ENCODE measurements at places on chromosomes 7 and 10.

DNA sequence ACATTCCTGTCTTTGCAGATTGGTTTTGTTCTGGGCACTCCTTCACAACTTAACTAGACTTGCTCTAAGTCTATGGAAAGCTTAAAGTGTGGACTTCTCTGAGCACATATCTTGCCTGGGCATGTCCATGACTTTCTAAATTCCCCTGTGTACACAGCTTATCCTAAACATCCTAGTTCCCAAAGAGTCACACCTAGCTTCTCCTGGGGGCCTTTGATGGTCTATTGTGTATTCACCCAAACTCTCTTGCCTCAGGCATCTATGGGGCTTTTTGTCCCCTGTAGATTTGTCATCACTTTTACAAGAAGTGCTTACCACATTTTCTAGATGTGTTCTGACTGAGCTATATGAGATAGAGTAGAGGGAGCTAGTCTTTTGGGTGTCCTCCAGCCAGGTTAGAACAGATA, 12.2 kb upstream of the ZNF488 start:
- DNase-seq: no peak

DNA sequence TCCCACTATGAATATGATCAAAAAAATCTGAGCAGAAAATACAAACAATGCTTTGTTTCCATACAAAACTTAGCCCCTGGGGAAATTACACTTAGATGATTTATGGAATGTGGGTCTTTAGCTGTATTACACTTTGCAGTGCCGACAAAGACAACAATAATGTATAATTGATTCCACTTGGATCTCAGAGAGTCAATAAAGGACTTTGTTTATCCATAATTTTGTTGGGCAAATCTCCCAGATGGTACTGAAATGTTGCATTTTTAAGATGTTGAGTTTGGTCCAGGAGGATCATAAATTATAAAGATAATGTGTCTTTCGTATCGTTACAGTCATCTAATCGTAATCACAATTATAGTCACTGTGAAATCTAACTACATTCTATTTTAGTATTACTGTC, 66.9 kb upstream of the DOCK1 start:
- DNase-seq: no peak

DNA sequence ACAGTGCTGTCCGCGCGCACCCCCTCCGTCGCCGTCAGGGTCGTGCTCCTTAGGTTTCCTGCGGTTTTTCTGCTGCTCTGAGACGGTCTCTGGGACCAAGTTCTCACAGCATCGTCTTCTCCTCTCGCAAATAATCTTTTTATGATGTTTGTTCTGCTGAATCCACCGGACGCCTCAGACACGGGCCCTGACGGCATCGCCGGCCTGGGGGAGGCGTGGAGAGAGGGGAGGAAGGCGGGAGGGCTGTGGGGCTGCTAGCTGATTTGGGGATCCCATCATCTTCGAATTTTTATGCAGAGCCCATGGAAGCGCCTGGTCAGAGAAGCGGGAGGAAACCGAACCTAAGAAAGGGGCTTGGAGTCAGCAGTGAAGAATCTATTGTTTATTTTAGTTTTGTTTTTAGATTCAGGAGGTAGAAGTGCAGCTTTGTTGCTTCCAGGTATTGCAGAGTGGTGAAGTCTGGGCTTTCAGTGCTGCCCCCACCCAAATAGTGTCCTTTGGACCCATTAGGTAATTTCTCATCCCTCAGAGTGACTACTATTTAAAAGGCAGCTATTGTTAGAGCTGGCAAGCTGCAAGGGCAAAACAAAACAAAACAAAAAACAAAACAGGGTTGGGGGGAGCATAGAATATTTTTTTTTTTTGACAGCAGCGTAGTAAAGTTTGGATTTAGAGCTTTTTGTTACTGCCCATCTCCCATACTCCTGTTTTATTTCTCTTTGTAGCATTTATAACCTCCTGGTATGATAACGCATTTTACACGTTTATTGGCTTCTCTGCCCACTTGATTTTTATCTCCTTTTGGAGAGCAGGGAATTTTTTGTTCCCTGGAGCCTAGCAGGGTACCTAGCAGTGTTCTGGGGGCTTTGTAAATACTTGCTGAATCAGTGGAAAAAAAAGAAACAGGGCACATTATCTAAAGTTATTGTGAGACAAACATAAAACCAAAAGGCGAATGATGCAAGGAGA, 92.6 kb downstream of the SPAG6 start:
- DNase-seq: peak; percentile 69

DNA sequence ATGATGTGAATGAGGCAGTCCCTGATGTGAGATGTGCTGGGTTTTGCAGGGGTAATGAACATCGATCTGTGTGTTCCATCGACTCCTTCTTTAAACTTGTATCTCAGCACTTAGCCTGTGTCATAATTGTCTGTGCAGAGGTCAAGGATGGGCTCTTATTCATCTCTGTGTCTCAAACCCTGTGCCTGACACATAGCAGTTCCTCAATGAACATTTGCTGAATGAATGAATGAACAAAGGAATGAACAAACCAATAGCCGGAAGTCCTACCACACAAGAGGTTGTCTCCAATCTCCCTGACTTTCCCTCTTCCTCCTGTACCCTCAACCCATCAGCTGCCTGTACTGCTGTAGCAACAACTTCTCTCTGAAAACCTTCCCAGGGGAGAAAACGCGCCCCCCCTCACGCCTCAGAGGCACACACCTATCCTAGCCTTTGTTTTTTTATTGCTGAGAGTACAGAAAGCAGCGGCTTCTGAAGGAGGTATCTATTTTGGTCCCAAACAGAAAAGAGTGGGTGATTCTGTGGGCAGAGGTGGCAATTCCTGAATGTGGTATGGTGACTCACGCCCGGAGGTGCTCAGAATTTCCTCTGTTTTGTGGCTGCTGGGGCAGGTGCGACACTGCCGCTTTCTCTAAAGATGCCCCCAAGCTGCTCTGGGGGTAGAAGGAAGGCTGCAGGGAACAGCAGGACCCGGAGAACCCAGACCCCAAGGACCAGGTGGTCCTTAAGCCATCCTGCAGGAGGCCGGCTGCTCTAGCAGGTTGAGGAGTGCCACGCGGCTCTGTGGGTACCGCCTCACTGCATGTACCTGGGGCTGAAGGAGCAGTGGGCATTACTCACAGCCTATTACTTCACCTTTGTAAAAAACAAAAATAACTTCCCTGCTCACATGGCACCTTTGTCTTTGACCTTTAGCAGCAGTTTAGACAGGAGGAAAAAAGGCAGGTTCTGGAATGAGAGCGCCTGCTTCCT, 9.6 kb downstream of the IL2RA start:
- no peak for DNase-seq

DNA sequence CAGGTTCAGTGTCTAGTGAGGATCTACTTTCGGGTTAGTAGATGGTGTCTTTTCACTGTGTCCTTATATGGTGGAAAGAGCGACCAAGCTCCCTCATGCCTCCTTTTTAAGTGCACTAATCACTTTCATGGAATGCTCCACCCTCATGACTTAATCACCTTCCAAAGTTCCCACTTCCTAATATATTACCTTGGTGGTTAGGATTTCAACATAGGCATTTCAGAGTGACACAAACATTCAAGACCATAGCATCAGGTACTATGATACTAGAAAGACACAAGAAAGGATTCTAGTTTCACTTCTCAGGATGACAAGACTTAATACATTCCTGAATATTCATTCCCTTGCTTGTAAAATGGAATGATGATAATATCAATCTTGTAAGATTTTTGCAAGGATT, 119.1 kb upstream of the FAM3C start:
- no peak for DNase-seq

DNA sequence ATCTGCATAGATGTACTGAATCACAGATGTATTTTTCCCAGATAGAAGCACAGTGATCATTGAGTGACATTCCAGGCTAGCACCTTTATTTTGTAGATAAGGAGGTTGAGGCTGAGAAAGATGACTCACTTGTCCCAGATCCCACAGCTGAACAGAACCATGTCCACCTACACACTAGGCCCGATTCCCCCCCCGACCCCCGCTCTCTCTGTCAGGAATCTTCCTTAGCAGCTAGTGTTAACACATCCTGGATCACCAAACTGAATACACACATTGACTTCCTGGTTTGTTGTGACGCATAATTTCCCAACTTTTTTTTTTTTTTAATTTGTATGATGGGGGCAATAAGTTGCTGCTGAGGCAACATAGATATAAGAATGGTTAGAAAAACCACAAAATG, 5.2 kb downstream of the SFMBT2 start:
- no peak for DNase-seq

GRCh38 chr10:45058992-45059561, 58.4 kb downstream of the ZNF22 start:
- no peak for DNase-seq

GRCh38 chr7:28347475-28348318, 64.6 kb upstream of the CREB5 start:
- DNase-seq: no peak

- DNase-seq: no peak
Observed at GRCh38 chr7:44307301-44307900, 18.0 kb downstream of the CAMK2B start.

GRCh38 chr10:1333981-1334380, 277.8 kb downstream of the WDR37 start:
- DNase-seq: no peak

DNA sequence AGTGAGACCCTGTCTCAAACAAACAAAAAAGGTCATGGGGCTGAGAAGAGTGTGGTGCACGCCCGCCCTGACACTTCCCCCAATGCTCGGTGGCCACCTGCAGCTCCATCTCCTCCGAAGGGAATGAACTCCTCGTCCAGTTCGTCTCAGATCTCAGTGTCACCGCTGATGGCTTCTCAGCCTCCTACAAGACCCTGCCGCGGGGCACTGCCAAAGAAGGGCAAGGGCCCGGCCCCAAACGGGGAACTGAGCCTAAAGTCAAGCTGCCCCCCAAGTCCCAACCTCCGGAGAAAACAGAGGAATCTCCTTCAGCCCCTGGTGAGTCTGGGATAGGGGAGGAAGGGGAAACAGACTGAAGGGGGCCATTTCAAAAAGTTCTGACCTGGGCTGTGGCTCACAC, 4.2 kb downstream of the PCOLCE start:
- no peak for DNase-seq

DNA sequence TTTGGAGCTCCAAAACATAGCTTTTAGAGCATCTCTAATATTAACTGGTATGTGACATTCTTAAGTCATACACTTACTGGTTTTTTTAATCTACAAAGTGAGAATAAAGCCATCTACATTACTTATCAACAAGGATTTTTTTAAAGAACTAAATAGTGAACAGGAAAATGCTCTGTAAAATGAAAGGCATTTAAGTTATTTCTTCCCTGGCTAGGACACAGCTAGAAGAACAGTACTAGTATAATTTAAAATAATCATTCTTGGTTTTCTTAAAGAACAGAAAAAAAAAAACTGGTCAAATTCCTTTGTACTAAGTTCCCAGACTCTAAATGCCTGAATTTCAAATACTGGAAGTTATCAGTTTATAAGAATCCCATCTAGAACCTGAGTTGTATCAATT, 139.5 kb downstream of the SRPK2 start:
- DNase-seq: no peak

DNA sequence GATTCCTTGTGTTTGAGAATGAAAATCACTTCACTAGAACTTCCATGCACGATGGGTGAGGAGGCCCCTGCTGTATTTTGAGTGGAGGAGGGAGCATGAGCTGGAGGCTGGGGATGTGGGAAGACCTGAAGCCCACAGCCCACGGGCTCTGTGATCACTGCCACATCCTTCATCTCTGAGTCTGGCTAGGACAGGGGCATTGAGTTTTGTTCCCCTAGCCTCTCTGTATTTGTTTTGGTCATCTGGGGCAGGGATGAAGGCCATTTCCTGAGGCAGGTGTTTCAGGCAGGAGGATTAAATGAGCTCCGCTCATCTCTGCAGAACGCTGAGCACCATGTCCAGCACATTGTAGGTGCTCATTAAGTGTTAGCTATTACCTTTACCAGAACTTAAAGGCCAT, 293.6 kb downstream of the GLRX3 start:
- no peak for DNase-seq

- DNase-seq: peak; percentile 69
Observed at GRCh38 chr10:102643336-102644065, 778 bp upstream of the TRIM8 start.

DNA sequence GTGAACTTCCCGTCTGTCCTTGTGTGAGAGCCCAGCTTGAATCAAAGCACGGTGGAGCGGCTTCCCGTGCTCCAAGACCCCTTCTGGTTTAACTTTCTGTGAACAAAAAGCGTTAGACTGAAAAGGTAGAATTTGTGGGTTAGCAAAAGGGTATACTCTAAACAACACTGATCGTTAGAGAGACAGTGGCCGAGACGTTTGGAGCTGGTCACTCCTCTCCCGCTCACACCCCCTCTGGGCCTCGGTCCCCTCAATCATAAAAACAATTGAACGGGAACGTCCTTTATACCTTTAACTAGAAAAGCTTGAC, 502 bp downstream of the PRKRIP1 start:
- DNase-seq: no peak

- DNase-seq: no peak
Observed at GRCh38 chr10:5832946-5833345, 19.7 kb upstream of the GDI2 start.

GRCh38 chr10:60476451-60476850, 86.8 kb upstream of the ANK3 start:
- DNase-seq: no peak

DNA sequence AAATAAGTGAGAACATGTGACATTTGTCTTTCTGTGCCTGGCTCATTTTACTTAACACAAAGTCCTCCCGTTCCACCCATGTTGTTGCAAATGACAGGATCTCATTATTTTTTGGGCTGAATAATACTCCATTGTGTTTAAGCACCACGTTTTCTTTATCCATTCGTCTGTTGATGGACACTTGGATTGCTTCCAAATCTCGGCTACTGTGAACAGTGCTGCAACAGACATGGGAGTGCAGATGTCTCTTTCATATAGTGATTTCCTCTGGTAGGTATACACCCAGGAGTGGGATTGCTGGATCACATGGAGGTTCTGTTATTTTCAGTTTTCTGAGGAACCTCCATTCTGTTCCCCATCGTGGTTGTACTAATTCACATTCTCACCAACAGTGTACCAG, 264.4 kb upstream of the GALNT17 start:
- no peak for DNase-seq

DNA sequence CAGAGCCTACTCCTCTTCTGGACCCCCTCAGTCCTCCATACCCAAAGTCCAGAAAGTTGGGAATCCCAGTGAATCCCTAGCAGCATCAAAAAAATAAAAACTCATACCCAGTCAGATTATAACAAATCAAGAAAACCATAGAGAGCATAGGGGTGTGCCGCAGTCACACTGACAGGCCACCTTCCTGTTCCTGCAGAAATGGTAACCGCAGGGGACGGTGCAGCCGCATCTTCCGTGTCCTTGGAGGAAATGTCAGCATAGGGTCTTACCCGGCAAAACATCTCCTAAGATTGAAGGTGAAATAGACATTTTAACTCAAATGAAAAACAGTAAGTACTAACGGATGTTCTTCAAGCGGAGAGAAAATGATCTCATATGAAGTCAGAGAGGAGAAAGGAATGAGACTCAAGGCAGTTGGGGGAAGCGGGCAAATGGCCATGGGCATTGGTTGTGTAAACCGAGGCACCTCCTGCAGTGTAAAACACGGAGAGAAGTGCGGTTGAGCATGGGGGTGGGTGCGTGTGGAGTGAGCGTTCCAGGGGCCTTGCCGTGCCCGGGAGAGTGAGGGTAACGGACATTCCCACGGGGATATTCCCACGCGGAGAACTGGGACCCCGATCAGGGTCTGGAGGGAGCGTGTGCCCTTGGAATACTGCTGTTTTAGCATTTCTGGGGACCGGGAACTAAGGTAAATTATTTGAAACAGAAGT, 110.8 kb downstream of the NKX6-2 start:
- DNase-seq: no peak

- DNase-seq: no peak
Observed at GRCh38 chr10:117260084-117260483, 19.2 kb downstream of the SLC18A2 start.

GRCh38 chr7:121540138-121540537, 144.0 kb upstream of the FAM3C start:
- DNase-seq: no peak
